ENCODE measurements at places on chromosomes 5 and 9. TPM values are rescaled to one million over a fixed set of nuclear protein-coding genes. Genes with fewer than 3 reads are reported as not detected.

ADRB2 gene
- 2.2 TPM for total RNA-seq

GRCh38 chr5:146788898-146789297 is 89.7 kb downstream of the PPP2R2B start:
- no peak for DNase-seq
- no peaks in the 10 kb centered on the region for H3K4me1 ChIP-seq
- H3K27me3 ChIP-seq: no peaks in the 10 kb centered on the region
- H3K36me3 ChIP-seq: no peaks in the 10 kb centered on the region
- H3K4me3 ChIP-seq: no peak overlapping the region
- no peak overlapping the region for H3K27ac ChIP-seq

DNA sequence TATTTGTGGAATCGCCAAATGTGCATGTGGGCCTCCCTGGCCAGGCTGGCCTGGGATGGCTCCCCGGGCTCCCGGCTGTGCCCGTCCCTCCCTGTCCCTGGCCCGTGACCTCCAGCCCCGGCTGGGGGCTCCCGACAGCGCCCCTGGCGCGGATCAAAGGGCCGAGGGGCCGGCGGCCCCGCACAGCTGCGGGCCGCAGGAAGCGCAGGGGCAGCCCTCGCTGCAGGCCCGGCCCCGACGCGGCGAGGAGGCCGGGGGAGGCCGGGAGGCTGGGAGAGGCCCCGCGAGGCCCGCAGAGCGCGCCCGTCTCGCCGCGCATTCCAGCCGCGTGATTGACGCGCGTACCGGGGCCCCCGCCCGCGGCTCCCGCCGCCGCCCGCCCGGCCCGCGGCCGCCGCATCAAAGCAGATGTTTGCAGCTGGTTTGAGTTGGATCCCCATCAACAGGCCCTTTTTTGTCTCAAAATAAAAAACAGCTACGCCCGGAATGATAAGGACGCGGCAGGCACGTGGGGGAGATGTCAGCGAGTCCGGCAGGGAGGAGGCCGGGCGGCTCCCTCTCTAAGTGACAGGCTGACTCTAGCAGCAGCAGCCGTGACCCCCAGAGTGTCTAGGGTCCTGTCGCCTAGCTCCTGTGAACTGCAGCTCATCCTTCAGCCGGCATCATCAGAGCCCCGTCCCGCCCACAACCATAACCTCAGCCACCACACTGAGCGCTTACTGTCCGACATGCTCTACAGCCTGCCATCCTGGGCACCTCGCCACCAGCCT is 69.4 kb downstream of the LMX1B start:
- no peaks in the 10 kb centered on the region for H3K36me3 ChIP-seq
- H3K4me1 ChIP-seq: peaks cover 2% of the 10 kb centered on the region
- H3K27ac ChIP-seq: no peak overlapping the region

DNA sequence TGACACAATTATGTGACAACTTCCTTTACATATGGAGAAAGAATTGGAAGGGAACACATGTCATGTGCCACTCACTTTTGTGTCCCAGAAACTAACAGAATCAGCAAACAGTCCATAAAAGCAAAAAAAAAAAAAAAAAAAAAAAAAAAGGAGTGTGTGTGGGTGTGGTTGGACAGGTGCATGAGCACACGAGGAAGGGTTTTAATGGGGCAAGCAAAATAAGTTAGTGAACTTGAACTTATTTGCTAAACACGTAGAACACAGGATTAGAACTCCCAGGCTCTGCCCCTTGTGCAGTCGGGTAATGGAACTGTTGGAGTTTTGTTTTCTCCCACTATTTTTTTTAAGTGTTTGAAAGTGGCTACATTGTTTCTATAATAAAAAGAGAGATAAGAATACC is 74.8 kb upstream of the PJA2 start:
- no peak for DNase-seq
- peak overlapping the region; percentile 22 for H3K4me3 ChIP-seq
- peaks cover 27% of the 10 kb centered on the region for H3K4me1 ChIP-seq
- no peaks in the 10 kb centered on the region for H3K27me3 ChIP-seq
- H3K27ac ChIP-seq: no peak overlapping the region

DNA sequence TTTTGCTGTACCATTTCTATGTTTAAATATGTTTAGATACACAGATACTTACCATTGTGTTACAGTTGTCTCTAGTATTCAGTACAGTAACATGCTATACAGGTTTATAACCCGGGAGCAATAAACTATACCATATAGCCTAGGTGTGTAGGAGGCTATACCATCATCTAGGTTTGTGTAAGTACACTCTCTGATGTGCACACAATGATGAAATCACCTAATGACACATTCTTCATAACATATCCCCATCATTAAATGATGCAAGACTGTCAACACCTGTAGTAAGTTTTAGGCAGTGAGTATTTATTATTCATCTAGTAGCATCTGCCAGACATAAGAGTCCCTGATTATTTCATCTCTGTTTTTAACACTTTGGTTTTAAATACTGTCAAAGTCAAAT is 7.3 kb upstream of the DHFR start:
- no peaks in the 10 kb centered on the region for H3K27me3 ChIP-seq
- H3K27ac ChIP-seq: no peak overlapping the region
- H3K4me3 ChIP-seq: no peak overlapping the region
- H3K4me1 ChIP-seq: no peaks in the 10 kb centered on the region
- DNase-seq: no peak
- H3K36me3 ChIP-seq: peaks cover 43% of the 10 kb centered on the region

GRCh38 chr5:132086277-132086794 is 12.7 kb downstream of the CSF2 start:
- no peak overlapping the region for H3K27ac ChIP-seq
- no peaks in the 10 kb centered on the region for H3K36me3 ChIP-seq
- DNase-seq: no peak
- H3K4me3 ChIP-seq: no peak overlapping the region

RNF183 gene
- total RNA-seq: 0.95 TPM

DNA sequence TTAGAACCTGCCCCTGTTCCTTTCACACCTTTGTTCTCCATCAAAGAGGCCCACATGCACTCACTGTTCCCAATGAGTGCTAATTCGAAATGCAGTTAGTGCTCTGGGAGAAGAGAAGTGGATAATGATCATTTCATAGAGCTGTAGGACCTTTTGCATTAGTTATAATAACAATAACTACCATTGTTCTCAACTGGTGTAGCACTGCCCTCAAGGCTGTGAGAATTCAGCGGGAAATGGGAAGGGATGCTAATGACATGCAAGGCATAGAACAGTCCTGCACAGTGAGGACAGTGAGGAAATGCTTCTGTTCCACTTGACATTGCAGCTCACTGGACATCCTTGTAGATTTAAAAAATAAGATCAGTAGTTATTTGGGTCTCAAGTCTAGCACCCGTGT is 187.4 kb downstream of the FBXL7 start:
- no peaks in the 10 kb centered on the region for H3K4me1 ChIP-seq
- H3K4me3 ChIP-seq: no peak overlapping the region
- no peaks in the 10 kb centered on the region for H3K27me3 ChIP-seq
- no peak for DNase-seq
- H3K27ac ChIP-seq: no peak overlapping the region

GRCh38 chr9:129242191-129242941 is 64.3 kb upstream of the IER5L start:
- H3K4me1 ChIP-seq: peaks cover 1% of the 10 kb centered on the region
- H3K36me3 ChIP-seq: no peaks in the 10 kb centered on the region
- DNase-seq: no peak
- no peak overlapping the region for H3K4me3 ChIP-seq
- no peak overlapping the region for H3K27ac ChIP-seq

DNA sequence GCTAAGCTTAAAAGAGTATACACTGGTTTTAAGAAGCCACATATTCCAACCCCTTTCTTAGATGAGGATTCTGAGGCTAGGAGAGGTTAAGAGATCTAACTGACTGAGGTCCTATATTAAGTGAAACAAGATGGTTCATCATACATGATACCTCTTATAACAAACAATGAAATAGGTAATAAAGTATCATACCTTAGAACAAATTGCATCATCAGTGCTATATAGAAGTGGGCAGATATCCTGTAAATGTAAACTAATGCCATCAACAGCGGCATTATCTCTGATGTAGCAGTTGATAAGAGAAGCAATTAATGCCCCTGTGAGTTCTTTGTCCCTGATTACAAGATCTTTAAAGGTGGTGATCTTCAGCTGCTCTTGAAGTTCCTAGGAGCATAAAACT is 60.5 kb downstream of the NUP155 start:
- no peak overlapping the region for H3K27ac ChIP-seq
- H3K4me3 ChIP-seq: no peak overlapping the region
- no peaks in the 10 kb centered on the region for H3K4me1 ChIP-seq
- H3K36me3 ChIP-seq: peaks cover 82% of the 10 kb centered on the region

GRCh38 chr5:103561685-103562452 is 720 bp downstream of the NUDT12 start:
- peak overlapping the region; percentile 68 for H3K4me3 ChIP-seq
- DNase-seq: peak; percentile 25
- no peaks in the 10 kb centered on the region for H3K36me3 ChIP-seq
- no peaks in the 10 kb centered on the region for H3K4me1 ChIP-seq

PCDHA4 gene
- 3.2 TPM for total RNA-seq

GRCh38 chr5:79697222-79698170 is 7.9 kb downstream of the CMYA5 start:
- no peak overlapping the region for H3K4me3 ChIP-seq
- no peaks in the 10 kb centered on the region for H3K27me3 ChIP-seq
- H3K27ac ChIP-seq: no peak overlapping the region
- no peaks in the 10 kb centered on the region for H3K36me3 ChIP-seq
- no peaks in the 10 kb centered on the region for H3K4me1 ChIP-seq
- DNase-seq: no peak

GRCh38 chr9:113341712-113342410 is 1.8 kb upstream of the WDR31 start:
- no peak overlapping the region for H3K27ac ChIP-seq
- no peaks in the 10 kb centered on the region for H3K36me3 ChIP-seq
- H3K27me3 ChIP-seq: no peaks in the 10 kb centered on the region

DNA sequence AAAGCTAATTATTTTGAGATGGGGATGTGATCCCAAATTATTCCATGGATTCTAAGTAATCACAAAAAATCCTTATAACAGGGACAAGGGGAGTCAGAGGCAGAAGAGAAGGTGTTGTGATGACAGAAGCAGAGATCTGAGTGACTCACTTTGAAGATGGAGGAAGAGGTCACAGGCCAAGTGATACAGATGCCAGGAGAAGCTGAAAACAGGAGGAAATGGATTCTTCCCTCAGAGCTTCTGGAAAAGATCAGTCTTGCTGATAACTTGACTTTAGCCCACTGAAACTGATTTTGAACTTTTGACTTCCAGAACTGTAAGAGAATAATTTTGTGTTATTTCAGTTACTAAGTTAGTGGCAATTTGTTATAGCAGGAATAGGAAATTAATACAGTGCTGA is 105.3 kb downstream of the GCNT1 start:
- H3K36me3 ChIP-seq: no peaks in the 10 kb centered on the region
- no peak for DNase-seq
- H3K4me1 ChIP-seq: no peaks in the 10 kb centered on the region
- no peaks in the 10 kb centered on the region for H3K27me3 ChIP-seq
- no peak overlapping the region for H3K27ac ChIP-seq
- no peak overlapping the region for H3K4me3 ChIP-seq

DNA sequence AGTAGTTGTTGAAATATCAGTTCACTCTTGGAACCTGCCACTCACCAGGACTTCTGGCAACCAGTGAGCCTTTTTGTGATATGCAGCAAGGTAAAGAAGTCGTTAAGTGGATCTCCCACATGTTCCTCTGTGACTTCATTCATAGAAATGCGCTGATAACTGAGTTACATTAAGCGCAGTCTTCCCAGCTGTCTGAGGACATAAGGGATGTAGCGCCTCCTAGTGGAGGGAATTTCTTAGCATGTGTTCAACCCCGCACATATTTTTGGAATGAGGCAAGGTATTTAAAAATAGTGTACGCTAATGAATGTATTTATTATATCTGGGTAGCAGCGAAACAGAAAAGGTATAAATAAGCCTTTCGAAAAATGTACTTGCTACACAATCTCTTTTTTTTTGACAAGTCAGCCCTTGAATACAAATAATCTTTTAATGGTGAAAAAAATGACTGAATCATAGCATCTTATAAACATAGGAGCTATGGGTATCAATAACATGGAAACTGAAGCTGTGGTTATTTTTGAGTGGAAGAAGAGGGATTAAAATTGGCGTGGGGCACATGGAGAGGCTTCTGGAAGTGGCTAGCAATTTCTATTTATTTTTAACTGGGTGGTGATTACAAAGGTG is 38.0 kb downstream of the PALM2AKAP2 start:
- no peaks in the 10 kb centered on the region for H3K36me3 ChIP-seq
- peak; percentile 60 for DNase-seq
- no peak overlapping the region for H3K27ac ChIP-seq
- H3K4me1 ChIP-seq: no peaks in the 10 kb centered on the region

GRCh38 chr9:5886114-5886939 is 4.4 kb upstream of the MLANA start:
- H3K4me1 ChIP-seq: no peaks in the 10 kb centered on the region
- no peaks in the 10 kb centered on the region for H3K36me3 ChIP-seq
- no peaks in the 10 kb centered on the region for H3K27me3 ChIP-seq

DNA sequence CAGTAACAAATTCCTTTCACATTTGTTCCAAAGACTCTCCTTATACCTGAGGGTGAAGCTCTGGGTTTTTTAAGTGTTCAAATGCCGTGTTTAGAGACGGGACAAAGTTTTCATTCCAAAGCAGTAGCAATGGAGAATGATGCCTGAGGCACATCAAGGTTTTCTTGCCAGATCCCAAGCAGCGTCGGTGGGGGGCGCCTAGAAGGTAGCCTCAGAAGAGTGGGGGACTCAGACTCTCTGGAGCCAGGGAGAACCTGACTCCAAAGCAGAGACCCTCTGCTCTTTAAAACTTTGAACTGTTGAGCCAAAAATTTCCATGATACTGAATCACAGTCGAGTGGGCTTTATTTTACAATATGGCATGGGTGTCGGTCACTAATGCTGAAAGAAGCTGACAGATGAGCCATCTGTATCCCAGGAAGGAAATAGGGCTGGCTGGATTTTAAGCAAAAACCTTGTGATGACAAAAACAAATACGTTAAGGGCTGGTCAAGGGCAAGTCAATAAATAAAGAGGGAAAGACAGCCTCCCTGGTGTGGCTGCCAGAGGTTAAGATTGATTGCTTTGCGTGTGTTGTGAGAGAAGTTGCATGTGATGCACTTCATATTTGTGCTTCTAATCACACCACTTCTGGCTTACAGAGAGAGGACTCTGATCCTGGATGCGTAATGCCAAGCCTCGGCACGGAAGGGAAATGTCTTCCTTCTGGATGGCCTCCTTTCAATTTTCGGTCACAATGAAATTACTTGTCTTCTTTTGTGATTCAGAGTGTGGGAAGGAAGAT is 161.1 kb upstream of the EFNA5 start:
- DNase-seq: no peak
- no peak overlapping the region for H3K27ac ChIP-seq
- H3K36me3 ChIP-seq: no peaks in the 10 kb centered on the region
- H3K4me3 ChIP-seq: no peak overlapping the region

DNA sequence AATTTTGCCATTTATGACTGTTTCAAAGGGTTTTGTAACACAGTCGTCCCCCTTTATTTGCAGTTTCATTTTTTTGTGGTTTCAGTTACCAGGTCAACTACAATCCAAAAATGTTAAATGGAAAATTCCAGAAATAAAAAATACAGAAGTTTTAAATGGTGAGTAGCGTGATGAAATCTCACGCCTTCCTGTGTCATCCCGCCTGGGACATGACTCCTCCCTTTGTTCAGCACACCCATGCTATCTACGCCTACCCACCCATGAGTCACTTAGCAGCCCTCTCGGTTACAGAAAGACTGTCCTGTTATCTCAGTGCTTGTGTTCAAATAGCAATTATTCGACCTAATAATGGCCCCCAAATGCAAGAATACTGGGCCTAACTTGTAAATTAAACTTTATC is 765.3 kb upstream of the ADAMTS16 start:
- DNase-seq: no peak
- H3K4me3 ChIP-seq: no peak overlapping the region
- H3K36me3 ChIP-seq: no peaks in the 10 kb centered on the region
- no peaks in the 10 kb centered on the region for H3K4me1 ChIP-seq
- no peak overlapping the region for H3K27ac ChIP-seq

Measured in transverse colon (tissue), 4 donors.